Stimulated activated CD4-positive, alpha-beta T cell treated with anti-CD3 and anti-CD28 coated beads, Interleukin-15, amount 100 ng/mL, for 1 hour (primary cell): ENCODE measurements at places on chromosomes 2 and 18.

GRCh38 chr18:61982475-61982874, 89.7 kb upstream of the RNF152 start:
- DNase-seq = no peak

GRCh38 chr2:31406593-31407385, 7.8 kb downstream of the XDH start:
- no peak for DNase-seq

- no peak for DNase-seq
These were observed 323.1 kb downstream of the KCNJ3 start for GRCh38 chr2:155021618-155022017.

GRCh38 chr2:45190481-45190942, 181.3 kb upstream of the SIX2 start:
- DNase-seq = no peak

DNA sequence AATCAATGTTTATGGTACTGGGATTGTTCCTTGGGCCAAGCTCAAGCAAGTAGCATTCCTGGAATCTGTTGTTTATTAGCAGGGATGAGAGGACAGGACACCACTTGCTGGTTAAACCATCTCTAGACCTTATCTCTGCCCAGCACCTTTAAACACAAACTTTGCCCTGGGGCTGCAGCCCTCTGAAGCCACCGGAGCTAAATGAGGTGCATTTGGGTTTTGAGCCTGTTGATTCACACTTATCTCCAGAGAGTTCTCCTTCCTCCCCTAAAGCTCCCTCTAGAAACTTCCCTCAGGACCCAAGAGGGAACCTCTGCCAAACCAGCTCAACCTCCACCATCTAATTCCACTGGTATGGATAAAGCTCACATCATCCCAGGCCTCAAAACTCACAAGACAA, 94.8 kb upstream of the EPAS1 start:
- no peak for DNase-seq

DNA sequence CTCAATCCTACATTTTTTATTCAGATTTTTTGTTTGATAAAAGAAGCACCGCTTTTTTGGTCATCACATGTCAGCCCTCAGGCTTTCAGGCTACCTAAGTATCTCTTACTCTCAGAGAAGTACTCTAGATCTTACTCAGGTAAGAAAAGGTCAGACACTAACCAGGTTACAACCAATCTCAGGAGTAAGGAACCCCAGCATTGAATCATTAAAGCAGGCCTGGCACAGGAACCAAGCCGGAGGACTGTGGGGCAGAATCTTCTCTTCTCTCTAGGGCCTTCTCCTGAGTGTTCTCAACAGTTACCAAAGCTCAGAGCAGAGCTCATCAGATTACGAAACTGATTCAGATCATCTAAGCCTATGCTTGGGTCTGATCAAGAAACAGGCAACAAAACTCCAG, 28.2 kb downstream of the RBMS1 start:
- DNase-seq = no peak

GRCh38 chr18:79182047-79182713, 113.0 kb downstream of the ATP9B start:
- no peak for DNase-seq

DNA sequence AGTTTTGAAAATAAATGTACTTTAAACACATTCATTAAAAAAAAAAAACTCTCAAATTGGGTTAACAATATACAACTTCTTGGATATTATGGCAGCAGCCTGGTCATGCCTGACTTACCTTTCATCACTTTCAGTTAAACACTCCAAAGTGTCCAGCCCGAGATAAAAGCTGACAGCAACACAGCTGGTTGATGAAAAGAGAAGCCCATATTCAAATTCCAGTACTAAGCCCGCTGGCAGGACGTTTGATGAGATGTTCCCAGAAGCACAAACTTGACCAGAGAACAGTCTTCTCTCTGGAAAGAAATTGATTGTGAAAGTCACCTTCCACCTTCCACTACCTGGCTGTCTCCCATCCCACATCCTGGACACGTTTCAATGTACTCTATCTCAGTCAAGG, 586.3 kb downstream of the TDRD15 start:
- no peak for DNase-seq

DNA sequence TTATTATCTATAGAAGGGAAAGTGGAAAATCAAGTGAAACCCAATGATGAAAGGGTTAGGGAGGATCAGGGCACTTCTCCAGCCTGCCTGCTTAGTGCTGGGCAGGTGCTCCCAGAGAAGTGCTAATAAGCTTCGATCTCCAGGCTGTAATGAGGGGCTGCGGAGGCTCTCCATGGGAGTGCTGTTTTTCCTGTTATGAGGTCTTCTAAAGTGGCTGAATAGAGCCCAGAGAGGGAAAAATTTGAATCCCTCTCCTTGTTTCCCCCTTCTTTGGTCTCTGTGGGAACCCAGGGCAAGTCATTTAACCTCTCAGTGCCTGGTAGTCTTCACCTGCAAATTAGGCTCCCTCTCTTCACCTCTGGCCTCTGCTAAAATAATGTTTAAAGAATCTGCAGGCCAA, 351.7 kb upstream of the DCC start:
- DNase-seq = no peak

- DNase-seq = no peak
These were observed 21.5 kb upstream of the TMEM87B start for GRCh38 chr2:112033600-112033999.

- no peak for DNase-seq
These were observed 87.0 kb downstream of the MTX2 start for GRCh38 chr2:176356251-176356650.

DNA sequence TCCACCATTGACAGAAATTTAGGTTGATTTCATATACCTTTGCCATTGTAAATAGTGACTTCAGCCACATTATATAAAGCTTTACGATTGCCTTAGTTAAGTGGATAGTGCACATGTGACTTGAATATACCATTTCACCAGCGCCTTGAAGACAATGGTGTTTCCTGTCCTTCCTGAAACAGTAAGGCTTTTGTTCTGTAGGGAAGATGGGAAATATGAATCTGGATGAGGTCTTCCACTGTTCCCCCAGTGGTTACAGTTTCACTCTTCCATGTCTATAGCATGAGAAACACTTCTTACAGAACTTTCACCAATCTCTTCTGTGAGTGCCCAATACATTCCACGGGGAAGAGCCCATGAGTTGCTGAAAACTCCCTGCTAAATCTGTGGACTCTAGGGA, 240.5 kb downstream of the TRIB2 start:
- DNase-seq = no peak

- no peak for DNase-seq
These were observed 38.1 kb downstream of the SCN2A start for GRCh38 chr2:165277295-165277694.

- DNase-seq = no peak
These were observed 104.9 kb downstream of the RIT2 start for GRCh38 chr18:43010611-43011010.

DNA sequence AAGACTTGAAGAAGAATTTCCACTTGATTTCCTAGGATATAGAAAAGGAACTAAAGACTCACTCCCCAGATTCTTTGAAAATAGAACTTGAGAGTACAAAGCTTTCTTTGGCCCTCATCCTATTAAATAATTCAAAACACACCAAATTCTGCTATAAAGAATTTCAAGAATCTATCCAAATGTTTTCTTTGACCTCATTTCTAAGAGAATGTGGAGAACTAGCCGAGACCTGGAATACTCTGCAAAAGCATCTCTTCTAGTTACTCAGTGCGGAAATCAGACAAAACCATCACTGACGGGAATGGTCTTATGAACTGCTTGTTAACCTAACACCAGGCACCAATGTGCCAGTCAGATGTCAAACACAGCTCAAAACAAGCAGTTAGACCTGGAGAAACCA, 44.2 kb upstream of the ARL5A start:
- DNase-seq = no peak
